Stimulated activated CD8-positive, alpha-beta memory T cell treated with anti-CD3 and anti-CD28 coated beads, Interleukin-4, amount 100 ng/mL, for 24 hours (primary cell): ENCODE measurements at places on chromosomes 12 and 14.

- no peak for DNase-seq
Measured at GRCh38 chr12:49923880-49924556, 20.3 kb upstream of the FAIM2 start.

- no peak for DNase-seq
Measured at GRCh38 chr12:122729583-122730214, 945 bp downstream of the HCAR1 start.

DNA sequence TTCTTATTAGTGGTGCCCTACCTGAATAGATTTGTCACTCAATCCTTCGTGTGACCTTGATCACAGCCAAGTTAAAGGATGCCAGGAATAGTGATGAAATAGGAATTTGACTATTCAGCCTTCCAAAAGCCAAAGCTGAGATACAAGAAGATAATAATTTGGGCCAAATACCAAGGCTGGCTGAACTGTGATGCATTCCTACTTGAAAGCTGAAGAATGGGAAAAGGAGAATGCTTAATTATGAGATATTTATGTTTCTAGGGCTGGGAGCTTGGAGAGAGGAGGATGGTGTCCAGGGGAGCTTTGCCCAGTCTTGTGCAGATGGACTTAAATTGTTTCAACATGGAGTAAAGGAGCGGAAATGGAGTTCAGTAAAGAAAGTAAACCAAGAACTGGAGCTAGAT is 5.2 kb downstream of the RNASE7 start:
- DNase-seq: no peak

GRCh38 chr12:68281322-68282077 is 28.1 kb upstream of the IL22 start:
- DNase-seq: no peak

GRCh38 chr12:79409562-79409961 is 281.2 kb downstream of the PAWR start:
- no peak for DNase-seq

DNA sequence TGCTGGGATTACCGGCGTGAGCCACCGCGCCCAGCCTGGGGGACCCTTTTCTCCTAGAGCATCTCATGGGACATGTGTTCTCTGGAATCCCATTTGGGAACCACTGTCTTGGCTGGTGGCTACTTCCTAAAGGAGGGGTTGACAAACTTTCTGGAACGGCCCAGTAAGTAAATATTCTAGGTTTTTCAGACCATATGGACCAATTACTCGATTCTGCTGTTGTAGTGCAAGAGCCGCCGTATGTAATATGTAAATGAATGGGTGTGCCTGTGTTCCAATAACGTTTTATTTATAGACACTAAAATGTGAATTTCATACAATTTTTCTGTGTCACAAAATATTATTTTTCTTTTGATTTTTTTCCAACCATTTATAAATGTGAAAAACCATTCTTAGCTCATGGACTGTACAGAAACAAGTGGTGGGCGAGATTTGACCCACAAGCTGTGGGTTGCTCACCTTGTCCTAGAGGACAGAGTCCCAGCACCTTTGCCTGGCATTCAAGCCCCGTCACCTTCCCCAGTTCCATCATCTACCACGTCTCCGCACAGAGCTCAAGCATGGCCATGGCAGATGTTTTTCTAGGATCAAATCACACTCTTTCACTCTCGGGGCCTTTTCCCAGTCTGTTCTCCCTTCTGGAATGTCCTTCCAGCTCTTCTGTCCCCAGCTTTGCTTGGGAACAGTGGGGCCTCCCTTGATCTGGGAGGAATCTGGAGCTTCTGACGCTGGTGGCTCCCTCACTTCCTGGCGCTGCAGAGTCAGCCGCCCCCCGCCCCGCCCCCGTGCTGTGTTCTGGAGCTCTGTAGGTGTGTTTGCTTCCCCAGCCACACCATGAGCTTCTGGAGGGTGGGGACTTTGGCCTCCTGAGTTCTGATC is 17.9 kb upstream of the RCOR1 start:
- DNase-seq: no peak

- no peak for DNase-seq
Measured at GRCh38 chr12:133233993-133234564, 1.6 kb downstream of the ANHX start.

DNA sequence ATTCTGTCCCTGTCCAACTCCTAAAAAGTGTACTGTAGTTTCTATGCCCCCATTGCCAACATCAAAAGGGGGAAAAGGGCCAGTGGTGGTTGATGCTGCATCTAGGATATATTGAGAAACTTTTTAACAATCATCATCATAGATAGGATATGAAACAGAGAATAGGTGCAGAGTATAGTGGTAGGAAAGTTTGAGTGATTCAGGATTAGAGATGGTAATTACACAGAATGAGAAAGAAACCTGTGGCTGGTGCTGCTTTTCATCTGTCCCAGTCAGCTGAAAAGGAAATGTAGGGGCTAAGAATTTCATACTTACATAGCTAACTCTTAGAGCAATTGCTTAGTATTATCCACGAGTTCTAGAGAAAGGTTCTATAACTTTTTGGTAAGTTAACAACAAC is 67.6 kb downstream of the GTF2A1 start:
- DNase-seq: no peak

DNA sequence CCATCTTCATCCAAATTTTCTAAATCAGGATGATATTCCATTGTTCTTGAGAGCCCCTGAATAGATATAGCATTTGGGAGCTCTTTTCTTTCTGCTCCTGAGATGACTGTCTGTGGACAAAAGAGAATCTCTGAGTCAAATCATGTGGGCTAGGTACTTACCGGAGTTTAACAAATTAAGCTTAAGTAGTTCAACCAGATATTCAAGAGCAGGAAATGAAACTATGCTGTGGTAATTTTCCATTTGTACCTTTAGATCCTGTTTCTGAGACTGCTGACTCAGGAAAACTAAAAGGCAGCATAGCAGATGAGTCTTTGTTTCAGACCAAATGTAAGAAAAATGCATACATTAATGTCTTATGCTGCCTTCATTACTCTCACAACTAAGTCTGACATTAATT is at the start of gene CLEC7A:
Gene CLEC7A (minus strand): TSS at position 158 of the 400 bp plus-strand sequence. CDS start 117 bp downstream, at position 41.
- DNase-seq: no peak

- DNase-seq: no peak
Measured at GRCh38 chr12:25797386-25797785, 161.1 kb upstream of the RASSF8 start.

DNA sequence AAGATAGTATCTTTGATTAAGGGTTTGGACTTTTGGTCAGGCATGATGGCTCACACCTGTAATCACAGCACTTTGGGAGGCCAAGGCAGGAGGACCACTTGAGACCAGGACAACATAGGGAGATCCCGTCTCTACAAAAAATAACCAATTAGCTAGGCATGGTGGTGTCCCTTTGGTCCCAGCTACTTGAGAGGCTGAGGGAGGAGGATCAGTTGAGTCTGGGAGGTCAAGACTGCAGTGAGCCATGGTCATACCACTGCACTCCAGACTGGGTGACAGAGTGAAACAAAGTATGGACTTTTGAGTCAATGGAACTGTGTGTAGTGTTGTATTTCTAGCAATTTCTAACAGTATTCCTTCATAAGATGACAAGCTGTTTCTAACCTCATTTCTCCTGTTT is 38.7 kb upstream of the CCDC88C start:
- DNase-seq: no peak

GRCh38 chr14:89845346-89845745 is 109.2 kb downstream of the EFCAB11 start:
- DNase-seq: no peak

DNA sequence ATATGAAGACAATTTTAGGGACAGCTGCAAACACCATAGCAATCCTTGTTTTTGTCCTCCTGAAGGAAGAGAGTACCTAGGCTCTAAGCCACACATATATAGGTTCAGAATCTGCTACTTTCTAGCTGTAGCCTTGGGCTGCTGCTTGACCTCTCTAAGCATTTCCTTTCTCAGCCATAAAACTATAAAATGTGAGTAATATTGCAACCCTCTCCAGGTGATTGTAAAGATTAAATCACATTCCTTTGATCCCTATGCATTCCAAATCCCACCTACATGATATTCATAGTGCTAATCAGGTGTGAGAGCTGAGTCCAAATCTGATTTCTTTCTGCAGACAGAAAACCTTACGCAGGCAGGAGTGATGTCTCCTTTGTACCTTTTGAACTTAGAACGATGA is 913.5 kb downstream of the VRK1 start:
- no peak for DNase-seq

DNA sequence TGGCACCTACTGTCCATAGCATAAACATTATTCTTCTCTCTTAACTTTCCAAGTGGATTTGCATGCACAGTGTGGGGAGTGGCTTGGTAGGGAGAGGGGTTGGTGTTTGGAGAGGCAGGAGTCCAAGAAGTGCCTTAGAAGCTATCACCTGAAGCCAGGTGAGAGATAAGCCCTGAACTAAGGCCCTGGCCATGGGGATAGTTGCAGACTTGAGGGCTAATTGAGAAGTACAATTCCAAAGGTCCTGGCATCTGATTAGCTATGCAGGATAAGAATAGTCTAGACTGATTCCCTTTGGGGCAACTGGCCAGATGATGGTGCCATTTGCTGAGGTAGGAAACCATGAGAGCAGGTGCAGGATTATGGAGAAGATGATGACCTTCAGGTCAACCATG is 2.0 kb upstream of the PCK2 start:
- no peak for DNase-seq

DNA sequence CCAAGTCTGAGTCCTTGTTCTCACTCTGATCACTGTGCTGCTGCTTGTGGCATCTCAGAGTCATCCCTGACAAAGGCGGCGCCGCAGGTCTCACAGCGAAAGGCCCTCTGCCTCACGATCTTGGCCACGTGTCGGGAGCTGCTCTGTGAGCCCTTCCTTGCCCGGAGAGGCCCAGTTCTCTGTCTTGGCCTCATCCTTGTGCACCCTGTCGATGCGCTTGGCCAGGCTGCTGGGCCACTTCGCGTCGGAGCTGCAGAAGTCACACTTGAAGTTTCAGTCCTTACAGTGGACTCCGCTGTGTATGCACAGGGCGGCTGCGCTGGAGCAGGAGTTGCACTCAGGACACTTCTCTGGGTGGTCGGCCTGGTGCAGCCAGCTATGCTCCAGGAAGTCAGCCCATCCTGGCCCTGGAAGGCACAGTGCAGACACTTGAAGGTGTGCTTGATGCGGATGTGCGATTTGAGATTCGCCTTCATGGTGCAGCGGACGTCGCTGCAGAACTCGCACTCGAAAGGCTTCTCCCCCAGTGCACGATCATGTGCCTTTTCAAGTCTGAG is 36.4 kb upstream of the SAV1 start:
- DNase-seq: no peak

GRCh38 chr14:88848571-88848970 is 24.1 kb downstream of the TTC8 start:
- DNase-seq: no peak

DNA sequence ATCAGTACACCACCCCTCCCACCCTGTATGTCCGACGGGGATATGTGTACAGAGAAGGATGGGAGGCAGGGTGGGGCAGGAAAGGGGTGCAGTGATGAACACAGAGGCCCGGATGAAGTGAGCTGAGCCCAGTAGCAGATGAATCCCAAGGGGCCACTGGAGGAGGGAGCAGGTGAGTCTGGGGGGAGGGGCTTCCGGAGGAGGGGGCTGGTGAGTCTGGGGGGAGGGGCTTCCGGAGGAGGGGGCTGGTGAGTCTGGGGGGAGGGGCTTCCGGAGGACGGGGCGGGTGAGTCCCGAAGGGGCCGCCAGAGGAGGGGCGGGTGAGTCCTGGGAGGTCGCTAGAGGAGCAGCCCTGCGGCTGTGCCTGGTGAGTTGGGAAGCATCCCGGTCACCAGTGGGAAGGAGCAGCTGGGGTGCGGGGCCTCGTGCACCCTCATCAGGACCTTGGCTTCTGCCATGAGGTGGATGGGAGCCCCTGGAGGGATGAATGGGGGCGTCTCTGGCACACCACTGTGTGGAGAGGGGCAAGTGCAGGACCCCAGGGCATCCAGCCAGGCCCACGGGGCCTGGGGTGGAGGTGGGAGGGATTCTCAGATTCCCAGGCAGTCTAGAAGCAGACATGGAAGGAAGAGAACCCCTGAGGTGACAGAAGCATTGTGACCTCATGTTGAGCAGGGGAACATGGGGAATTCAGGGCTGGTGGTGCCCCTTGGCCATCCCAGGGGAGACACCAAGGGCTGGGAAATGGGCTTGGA is 14.0 kb downstream of the BEGAIN start:
- no peak for DNase-seq

DNA sequence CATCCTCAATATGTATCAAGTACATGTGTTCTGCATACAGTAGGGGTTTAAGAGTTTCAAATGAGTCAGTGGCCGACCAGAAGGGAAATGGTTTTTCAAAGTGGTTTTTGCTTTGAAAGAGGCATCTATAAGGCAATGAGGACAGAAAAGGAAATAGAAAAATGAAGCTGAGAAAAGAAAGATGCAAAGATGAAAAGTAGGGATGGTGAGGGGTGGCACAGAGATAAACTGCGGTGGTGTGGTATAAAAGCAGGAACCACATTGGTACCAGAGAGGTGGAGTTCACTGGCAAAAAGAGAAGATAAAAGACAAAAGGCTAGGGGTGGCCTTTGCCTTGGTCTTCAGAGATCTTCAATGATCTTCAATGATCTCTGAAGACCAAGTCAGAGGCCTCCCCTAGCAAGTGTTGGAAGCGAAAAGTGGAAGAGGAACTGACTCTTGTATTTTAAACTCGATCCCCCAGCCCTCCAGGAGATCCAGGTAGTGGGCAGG is 144.0 kb upstream of the KRR1 start:
- DNase-seq: no peak

- DNase-seq: no peak
Measured at GRCh38 chr14:62905566-62905965, 139.7 kb downstream of the KCNH5 start.

GRCh38 chr14:74160763-74161162 is 76.0 kb downstream of the LIN52 start:
- no peak for DNase-seq

GRCh38 chr12:1922075-1922709 is 3.7 kb upstream of the CACNA2D4 start:
- DNase-seq: no peak

DNA sequence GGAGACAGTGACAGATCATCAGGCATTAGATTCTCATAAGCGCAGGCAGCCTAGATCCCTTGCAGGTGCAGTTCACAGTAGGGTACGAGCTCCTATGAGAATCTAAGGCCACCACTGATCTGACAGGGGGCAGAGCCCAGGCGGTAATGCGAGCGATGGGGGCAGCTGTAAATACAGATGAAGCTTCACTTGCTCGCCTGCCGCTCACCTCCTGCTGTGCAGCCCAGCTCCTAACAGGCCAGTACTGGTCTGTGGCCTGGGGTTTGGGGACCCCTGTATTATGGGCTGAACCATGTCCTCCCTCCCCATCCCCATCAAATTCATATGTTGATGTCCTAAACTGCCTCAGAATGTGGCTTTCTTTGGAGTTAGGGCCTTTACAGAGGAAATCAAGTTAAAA is 63.2 kb downstream of the NOS1 start:
- no peak for DNase-seq

GRCh38 chr12:120529641-120530417 is 871 bp upstream of the COQ5 start:
- DNase-seq: no peak

GRCh38 chr14:90368946-90369721 is 27.7 kb upstream of the CALM1 start:
- no peak for DNase-seq

GRCh38 chr14:25074099-25074685 is 24.2 kb upstream of the STXBP6 start:
- DNase-seq: no peak
